Spinal cord (tissue), 10 donors: ENCODE measurements at places on chromosomes 1 and 21. TPM values are rescaled to one million over a fixed set of nuclear protein-coding genes. Genes with fewer than 3 reads are reported as not detected.

Gene MROH9
- 0.06 TPM for total RNA-seq

DNA sequence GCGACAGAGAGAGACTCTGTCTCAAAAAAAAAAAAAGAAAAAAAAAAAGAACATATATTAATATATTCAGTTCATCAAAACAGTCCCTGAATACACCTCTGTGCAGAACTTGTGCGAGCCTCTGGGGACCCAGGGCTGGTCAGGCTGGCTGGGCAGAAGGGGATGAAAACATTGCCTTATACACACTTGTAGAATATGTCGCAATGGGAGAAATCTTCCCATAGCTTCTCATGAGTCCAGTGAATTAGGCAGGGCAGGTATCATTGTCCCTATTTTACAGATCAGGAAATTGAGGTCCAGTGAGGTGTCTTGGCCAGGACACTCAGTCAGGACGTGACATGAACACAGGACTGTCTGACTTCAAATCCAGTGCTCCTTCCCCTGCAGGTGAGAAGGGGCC, 12.6 kb upstream of the WNT4 start:
- no peak overlapping the region for H3K4me3 ChIP-seq
- no peak for DNase-seq
- H3K4me1 ChIP-seq = no peaks in the 10 kb centered on the region
- H3K27ac ChIP-seq = no peak overlapping the region

- no peaks in the 10 kb centered on the region for H3K27me3 ChIP-seq
- H3K4me1 ChIP-seq = peaks cover 55% of the 10 kb centered on the region
- peak overlapping the region; percentile 61 for H3K27ac ChIP-seq
- no peak overlapping the region for H3K4me3 ChIP-seq
- DNase-seq = no peak
These were observed 56.4 kb downstream of the EDN2 start for GRCh38 chr1:41427916-41428737.

GRCh38 chr1:72285074-72285425, 2.7 kb upstream of the NEGR1 start:
- H3K27ac ChIP-seq = peak overlapping the region; percentile 98
- H3K4me3 ChIP-seq = peak overlapping the region; percentile 83
- H3K36me3 ChIP-seq = no peaks in the 10 kb centered on the region
- DNase-seq = no peak
- peaks cover 3% of the 10 kb centered on the region for H3K4me1 ChIP-seq

- H3K4me3 ChIP-seq = no peak overlapping the region
- no peaks in the 10 kb centered on the region for H3K36me3 ChIP-seq
- no peaks in the 10 kb centered on the region for H3K27me3 ChIP-seq
- H3K4me1 ChIP-seq = peaks cover 52% of the 10 kb centered on the region
These were observed 23.0 kb upstream of the EPHA2 start for GRCh38 chr1:16178596-16179497.

DNA sequence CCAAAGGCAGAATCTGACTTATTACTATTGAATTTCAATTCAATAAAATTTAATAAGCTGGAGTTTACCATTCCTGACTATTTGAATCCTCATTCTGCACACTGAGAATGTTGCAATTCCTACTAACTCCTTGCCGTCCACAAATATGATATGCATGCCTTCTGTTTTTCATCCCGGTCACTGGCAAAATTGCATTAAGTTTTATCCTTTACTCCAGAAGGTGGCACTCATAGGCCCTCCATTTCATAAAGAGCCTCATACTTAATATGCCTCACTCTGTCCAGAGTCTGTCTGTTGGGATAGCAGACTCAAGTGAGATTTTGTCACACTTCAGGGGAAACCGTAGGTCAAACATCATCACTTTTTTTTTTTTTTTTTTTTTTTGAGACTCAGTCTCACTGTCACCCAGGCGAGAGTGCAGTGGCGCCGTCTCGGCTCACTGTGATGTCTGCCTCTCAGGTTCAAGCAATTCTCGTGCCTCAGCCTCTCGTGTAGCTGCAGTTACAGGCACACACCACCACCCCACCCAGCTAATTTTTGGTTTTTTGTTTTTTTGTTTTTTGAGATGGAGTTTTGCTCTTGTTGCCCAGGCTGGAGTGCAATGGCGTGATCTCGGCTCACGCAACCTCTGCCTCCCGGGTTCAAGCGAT, 27.3 kb downstream of the F11R start:
- H3K4me1 ChIP-seq = peaks cover 9% of the 10 kb centered on the region
- no peak overlapping the region for H3K27ac ChIP-seq
- no peak overlapping the region for H3K4me3 ChIP-seq
- peaks cover 4% of the 10 kb centered on the region for H3K36me3 ChIP-seq

GRCh38 chr1:221011145-221011544, 131.9 kb downstream of the HLX start:
- H3K27me3 ChIP-seq = no peaks in the 10 kb centered on the region
- no peak overlapping the region for H3K4me3 ChIP-seq
- no peak for DNase-seq
- no peaks in the 10 kb centered on the region for H3K4me1 ChIP-seq
- H3K36me3 ChIP-seq = no peaks in the 10 kb centered on the region

- DNase-seq = no peak
- no peaks in the 10 kb centered on the region for H3K27me3 ChIP-seq
- H3K4me3 ChIP-seq = no peak overlapping the region
- no peaks in the 10 kb centered on the region for H3K36me3 ChIP-seq
These were observed 102.9 kb downstream of the ACTL8 start for GRCh38 chr1:17857996-17858395.

DNA sequence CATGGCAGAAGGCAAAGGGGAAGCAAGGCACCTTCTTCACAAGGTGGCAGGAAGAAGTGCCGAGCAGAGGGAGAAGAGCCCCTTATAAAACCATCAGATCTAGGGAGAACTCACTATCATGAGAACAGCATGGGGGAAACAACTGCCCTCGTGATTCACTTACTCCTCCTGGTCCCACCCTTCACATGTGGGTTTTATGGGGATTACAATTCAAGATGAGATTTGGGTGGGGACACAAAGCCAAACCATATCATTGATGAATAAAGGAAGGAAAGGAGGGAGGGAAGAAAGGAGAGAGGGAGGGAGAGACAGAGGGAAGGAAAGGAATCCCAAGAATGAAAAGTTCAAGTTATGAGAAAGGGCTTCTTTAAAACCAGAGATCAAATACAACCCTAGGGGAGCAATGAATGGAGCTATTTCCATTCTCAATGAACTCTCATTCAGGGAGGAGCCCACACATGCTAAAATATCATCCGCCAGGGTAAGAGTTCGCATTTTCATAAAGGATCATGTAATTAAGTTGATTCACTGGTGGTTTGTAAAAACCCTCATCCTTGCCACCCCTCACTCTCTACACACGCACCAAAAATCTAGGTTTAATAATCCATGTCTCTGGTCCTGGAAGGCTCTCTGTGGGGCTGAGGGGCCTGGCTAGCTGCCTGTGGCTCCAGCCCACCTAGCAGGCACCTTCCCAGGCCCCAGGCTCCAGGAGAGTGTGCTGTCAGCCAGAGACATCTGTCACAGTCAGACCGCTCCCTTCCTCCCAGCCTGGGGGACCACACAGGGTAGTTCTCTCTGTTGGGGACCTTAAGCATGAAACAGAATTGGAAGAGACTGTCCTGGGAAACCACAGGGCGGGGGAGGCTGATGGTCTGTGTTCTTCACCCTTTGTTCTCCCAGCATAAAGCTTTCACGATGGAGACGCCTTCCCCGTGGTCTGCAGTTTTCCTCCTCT, 94.0 kb downstream of the CCDC185 start:
- H3K4me3 ChIP-seq = no peak overlapping the region
- H3K27me3 ChIP-seq = peaks cover 2% of the 10 kb centered on the region
- no peaks in the 10 kb centered on the region for H3K36me3 ChIP-seq
